Tibial nerve (tissue), 4 donors: ENCODE measurements at places on chromosomes 12 and 14. TPM values are rescaled to one million over a fixed set of nuclear protein-coding genes. Genes with fewer than 3 reads are reported as not detected.

ISM2 gene
- not detected for total RNA-seq

TTLL5 gene
- 36.3 TPM for total RNA-seq

PPP4R4 gene
- total RNA-seq, result 2.2 TPM

PPP1R1A gene
- total RNA-seq, result 77.6 TPM

DTD2 gene
- total RNA-seq, result 48.1 TPM

SIX6 gene
- total RNA-seq, result not detected

RHOJ gene
- total RNA-seq, result 20.7 TPM

- H3K36me3 ChIP-seq, result no peaks in the 10 kb centered on the region
- H3K27me3 ChIP-seq, result no peaks in the 10 kb centered on the region
- peaks cover 19% of the 10 kb centered on the region for H3K4me1 ChIP-seq
These were observed 2.4 kb upstream of the JDP2 start for GRCh38 chr14:75425446-75425845.

DNA sequence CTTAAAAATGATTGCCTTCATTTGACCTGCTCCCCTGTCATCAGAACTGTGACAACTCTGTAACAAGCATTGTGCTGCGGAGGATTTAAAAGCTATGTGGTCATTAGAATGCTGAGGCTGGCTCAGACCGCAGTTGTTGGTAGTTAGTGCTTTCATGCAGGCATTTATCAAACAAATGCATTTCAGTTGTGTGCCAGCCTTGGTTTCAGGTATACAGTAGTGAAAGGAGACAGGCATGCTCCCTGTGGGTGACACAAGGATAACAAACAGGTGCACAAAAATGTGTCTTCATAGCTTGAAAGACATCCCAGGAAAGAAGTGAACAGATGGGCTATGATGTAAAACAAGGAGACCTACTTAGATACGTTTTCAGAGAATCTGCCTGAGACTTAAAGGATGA is 60.6 kb downstream of the MARK3 start:
- H3K4me1 ChIP-seq, result peaks cover 48% of the 10 kb centered on the region
- H3K36me3 ChIP-seq, result no peaks in the 10 kb centered on the region
- DNase-seq, result no peak
- no peak overlapping the region for H3K4me3 ChIP-seq

DNA sequence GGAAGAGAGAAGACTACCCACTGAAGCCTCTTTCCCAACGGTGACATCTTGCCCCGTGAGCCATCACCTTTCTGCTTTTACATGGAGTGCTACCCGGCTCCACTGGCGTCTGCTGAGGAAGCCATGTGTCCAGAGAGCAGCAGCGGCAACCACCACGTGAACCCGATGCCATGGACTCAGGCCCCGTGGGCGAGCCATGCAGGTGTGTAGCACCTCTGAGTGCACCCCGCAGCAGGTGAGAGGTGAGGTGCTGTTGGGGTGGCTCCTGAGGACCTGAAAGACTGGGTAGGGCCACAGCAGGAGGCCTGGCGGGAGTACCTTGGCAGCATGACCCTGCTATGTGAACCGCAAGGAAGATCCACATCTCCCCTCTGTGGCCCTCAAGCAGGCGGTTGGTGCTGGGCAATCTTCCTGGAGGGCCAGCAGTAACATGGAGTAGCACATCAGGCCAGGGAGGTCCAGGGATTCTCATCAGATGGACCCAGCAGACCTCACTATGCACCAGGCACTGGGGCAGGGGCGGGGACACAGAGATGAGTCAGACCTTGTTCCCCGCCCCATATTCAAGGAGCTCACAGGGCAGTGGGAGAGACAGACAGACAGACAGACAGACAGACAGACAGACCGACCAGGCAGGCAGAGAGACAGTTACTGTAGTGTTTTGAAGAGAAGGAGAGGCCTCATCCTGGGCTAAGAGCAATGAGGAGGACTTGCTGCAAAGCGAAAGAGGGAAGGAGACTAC is 129.6 kb downstream of the PAPOLA start:
- DNase-seq, result no peak
- no peak overlapping the region for H3K4me3 ChIP-seq
- no peaks in the 10 kb centered on the region for H3K36me3 ChIP-seq
- H3K27ac ChIP-seq, result no peak overlapping the region
- H3K27me3 ChIP-seq, result no peaks in the 10 kb centered on the region

DNA sequence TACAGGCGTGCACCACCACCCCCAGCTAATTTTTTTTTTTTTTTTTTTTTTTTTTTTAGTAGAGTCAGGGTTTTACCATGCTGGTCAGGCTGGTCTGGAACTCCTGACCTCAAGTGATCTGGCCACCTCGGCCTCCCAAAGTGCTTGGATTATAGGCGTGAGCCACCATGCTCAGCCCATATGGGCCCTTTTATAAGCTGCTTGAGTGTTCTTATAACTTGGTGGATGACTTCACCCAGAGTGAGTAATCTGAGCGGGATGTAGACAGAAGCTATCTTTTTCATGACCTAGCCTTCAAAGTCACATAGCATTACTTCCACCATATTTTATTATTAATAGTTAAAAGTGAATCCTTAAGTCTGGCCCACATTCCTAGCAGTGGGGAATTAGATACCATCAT is 16.4 kb downstream of the BBOF1 start:
- H3K27ac ChIP-seq, result no peak overlapping the region
- H3K27me3 ChIP-seq, result no peaks in the 10 kb centered on the region
- no peak for DNase-seq

DNA sequence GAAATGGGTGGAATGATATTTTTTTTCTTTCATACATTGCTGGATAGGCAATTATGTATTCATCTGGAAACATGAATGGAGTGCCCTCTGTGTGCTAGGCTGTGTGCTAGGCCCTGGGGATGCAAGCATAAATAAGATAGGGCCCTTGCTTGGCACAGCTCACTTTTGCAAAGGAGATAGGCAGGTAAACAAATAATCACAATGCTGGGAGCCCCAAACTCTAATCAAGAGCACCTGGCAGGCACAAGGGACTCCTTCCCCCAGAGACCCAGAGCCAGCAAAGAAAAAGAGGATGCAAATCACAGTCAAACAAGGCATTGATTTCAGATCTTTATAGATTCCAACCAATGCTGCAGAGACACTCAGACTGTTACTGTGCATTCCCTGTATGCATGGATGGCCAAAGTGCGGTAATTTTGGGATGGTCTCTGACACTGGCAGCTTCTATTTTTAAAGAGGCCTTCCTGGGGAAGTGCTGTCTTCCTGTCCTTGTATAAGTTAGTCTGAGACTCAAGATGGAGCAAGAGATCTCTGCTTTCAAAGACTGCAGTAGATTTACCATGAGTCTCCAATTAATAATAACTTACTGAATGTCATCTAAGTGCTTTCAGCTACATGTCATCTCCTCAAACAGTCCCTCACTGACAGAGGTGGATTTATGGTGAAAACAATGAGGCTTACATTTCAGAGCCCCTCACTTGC is 45.1 kb upstream of the CPM start:
- H3K27me3 ChIP-seq, result no peaks in the 10 kb centered on the region
- DNase-seq, result no peak
- H3K27ac ChIP-seq, result peak overlapping the region; percentile 58
- no peaks in the 10 kb centered on the region for H3K36me3 ChIP-seq
- H3K4me3 ChIP-seq, result no peak overlapping the region
- H3K4me1 ChIP-seq, result peaks cover 9% of the 10 kb centered on the region

DNA sequence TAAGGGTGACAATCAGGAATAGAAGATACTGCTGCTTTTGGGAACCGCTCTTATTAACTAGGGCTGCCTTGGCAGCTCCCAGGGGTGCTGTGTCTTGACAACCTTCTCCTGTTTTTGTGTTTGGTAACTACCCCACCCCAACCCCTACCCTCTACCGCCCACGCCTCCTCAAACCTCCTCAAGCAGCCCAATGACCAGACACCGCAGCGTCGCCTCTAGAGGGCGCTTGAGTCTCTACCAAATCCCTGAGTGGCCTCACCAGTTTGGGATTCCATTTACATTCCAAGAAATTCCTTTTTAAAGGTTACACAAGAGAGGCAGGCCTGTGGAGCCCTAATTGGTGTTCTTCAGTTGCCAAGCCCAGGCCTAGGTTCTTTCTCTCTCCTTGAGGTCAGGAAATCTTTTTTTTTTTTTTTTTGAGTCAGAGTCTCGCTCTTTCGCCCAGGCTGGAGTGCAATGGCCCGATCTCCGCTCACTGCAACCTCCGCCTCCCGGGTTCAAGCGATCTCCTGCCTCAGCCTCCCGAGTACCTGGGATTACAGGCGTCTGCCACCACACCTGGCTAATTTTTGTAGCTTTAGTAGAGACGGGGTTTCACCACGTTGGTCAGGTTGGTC is 72.4 kb upstream of the USP44 start:
- H3K36me3 ChIP-seq, result no peaks in the 10 kb centered on the region
- H3K27me3 ChIP-seq, result no peaks in the 10 kb centered on the region
- peak; percentile 27 for DNase-seq
- H3K27ac ChIP-seq, result no peak overlapping the region

- no peak overlapping the region for H3K27ac ChIP-seq
- no peaks in the 10 kb centered on the region for H3K27me3 ChIP-seq
- DNase-seq, result peak; percentile 74
- H3K36me3 ChIP-seq, result no peaks in the 10 kb centered on the region
- no peak overlapping the region for H3K4me3 ChIP-seq
- H3K4me1 ChIP-seq, result no peaks in the 10 kb centered on the region
These were observed 198.7 kb upstream of the EEA1 start for GRCh38 chr12:93127582-93128331.

- H3K36me3 ChIP-seq, result no peaks in the 10 kb centered on the region
- no peak overlapping the region for H3K27ac ChIP-seq
- no peaks in the 10 kb centered on the region for H3K27me3 ChIP-seq
- H3K4me1 ChIP-seq, result no peaks in the 10 kb centered on the region
- no peak overlapping the region for H3K4me3 ChIP-seq
- DNase-seq, result no peak
These were observed 45.6 kb upstream of the BCL2L14 start for GRCh38 chr12:12024911-12025682.

DNA sequence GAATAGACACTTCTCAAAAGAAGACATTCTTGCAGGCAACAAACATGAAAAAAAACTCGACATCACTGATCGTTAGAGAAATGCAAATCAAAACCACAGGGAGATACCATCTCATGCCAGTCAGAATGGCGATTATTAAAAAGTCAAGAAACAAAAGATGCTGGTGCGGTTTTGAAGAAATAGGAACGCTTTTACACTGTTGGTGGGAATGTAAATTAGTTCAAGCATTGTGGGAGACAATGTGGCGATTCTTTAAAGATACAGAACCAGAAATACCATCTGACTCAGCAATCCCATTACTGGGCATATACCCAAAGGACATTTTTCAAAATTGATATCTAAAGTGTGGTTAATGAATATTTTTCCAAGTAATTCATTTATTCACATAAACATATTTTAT is 39.6 kb upstream of the LIN7A start:
- H3K4me3 ChIP-seq, result no peak overlapping the region
- DNase-seq, result no peak
- H3K4me1 ChIP-seq, result no peaks in the 10 kb centered on the region
- H3K36me3 ChIP-seq, result no peaks in the 10 kb centered on the region
- H3K27ac ChIP-seq, result no peak overlapping the region
- no peaks in the 10 kb centered on the region for H3K27me3 ChIP-seq

- H3K27me3 ChIP-seq, result no peaks in the 10 kb centered on the region
- H3K4me1 ChIP-seq, result no peaks in the 10 kb centered on the region
- no peaks in the 10 kb centered on the region for H3K36me3 ChIP-seq
- DNase-seq, result no peak
These were observed 63.6 kb downstream of the SLC4A8 start for GRCh38 chr12:51488281-51488680.

DNA sequence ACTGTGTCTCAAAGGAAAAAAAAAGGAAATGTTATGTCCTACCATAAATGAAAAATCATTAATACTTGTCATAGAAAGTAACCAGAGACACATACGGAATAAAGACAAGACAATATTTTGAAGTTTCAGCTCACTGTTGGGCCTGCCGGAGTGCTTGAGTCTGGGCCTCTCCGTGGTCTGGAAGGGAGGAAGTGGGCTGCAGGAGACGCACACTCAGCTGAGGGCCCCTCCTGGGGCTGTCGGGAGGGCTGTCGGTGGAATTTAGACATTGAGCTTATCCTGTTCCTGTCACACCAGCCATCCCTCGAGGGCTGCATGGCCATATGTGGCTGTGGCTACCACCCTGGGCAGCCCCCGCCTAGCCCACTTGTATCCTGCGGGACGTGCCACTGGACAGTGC is 80.6 kb downstream of the DDX51 start:
- DNase-seq, result no peak
- H3K27me3 ChIP-seq, result no peaks in the 10 kb centered on the region
- H3K4me3 ChIP-seq, result no peak overlapping the region
- peaks cover 11% of the 10 kb centered on the region for H3K36me3 ChIP-seq

- no peak overlapping the region for H3K27ac ChIP-seq
- H3K27me3 ChIP-seq, result peaks cover 9% of the 10 kb centered on the region
- no peaks in the 10 kb centered on the region for H3K36me3 ChIP-seq
- no peaks in the 10 kb centered on the region for H3K4me1 ChIP-seq
- no peak overlapping the region for H3K4me3 ChIP-seq
These were observed 63.8 kb downstream of the MVK start for GRCh38 chr12:109637348-109637747.

- H3K36me3 ChIP-seq, result no peaks in the 10 kb centered on the region
- H3K4me3 ChIP-seq, result no peak overlapping the region
- no peaks in the 10 kb centered on the region for H3K27me3 ChIP-seq
- H3K27ac ChIP-seq, result no peak overlapping the region
These were observed 12.2 kb upstream of the COL2A1 start for GRCh38 chr12:48016373-48017020.

DNA sequence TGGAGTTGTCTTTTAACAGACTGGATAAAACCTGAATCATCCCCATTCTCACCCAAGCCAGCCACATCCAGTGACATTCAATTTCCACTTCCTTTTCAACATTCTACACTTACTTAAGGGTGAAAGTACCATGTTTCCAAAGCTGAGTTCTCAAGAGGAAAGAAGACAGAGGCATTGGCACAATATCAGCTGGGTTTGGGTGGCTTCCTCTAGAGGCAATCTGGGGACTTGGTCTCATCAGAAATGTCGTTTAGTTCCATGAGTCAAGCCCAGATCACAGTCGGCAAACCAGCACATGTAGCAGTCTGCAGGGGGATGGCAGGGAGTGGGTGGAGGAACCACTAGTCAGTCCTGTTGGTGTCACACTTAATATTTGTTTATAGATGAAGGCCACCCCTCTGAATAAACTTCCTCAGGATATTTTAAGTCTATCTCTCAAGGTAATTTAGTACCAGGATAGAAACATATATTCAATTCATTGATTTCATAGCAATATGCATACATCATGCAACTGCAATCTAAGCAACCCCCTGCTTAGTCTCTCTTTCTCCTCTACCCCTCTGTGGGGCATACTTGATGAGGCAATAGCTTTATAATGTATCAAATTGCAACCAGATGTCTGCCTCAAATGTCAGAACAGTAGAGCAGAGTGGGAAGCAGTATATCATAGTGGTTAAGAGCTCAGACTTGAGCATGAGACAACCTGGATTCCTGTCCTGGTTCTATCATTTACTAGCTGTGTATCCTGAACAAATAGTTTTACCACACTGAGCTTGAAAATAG is 3.0 kb downstream of the SRRM4 start:
- no peaks in the 10 kb centered on the region for H3K36me3 ChIP-seq
- H3K4me3 ChIP-seq, result no peak overlapping the region

DNA sequence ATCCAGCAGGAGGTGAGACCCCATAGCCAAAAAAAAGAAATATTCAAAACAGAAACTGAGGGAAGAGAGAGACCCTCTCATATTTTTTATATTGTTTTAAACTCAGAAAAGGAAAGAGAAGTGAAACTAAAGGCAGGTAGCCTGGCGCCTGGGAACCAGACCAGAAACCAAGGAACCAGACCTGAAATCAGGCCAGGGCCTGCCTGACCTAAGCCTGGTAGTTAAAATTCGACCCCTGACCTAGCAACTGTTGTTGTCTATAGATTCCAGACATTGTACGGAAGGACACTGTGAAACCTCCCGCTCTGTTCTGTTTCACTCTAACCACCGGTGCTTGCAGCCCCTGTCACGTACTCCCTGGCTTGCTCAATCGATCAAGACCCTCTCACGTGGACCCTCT is 38.5 kb upstream of the CD163 start:
- no peaks in the 10 kb centered on the region for H3K27me3 ChIP-seq
- no peak overlapping the region for H3K4me3 ChIP-seq
- H3K4me1 ChIP-seq, result no peaks in the 10 kb centered on the region
- H3K27ac ChIP-seq, result peak overlapping the region; percentile 62
